ENCODE measurements at places on chromosomes 2 and 18.

DNA sequence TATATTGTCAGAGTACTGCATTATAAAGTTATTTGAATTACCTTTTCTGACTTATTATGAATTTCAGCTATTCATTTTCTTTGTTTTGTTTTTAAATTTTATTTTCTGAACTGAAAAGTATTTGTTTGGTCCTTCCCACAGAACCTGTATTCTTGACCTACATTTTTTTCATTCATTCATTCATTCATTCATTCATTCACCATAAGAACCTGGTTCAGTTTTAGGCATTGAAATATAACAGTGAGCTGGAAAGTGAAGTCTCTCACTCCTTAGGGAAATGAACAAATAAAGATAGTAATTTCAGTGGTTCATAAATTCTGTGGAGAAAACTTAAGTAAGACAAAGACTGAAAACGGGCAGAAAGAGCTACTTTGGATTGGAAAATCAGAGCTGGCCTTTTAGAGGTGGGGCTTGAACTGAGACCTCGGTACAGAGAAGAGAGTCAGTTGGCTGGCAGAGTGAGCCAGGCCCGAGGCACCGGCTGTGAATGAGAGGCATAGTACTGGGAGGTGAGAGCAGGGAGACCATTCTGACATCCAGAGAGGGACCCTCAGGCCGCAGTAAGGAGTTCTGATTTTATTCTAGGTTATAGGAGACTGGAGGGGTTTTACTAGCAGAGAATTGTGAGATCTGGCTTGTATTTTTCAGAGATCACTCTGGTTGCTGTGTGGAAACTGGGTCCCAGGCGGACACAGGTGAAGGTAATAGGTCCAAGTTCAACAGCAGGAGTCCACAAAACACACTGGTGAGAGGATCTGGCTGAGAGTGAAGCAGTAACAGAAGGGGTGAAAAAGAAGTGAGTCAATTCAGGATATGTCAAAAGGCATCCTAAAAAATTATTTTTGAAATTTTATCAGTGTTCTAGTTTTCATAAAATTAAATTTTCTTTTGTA lies 75.8 kb upstream of the FN1 start:
- DNase-seq = no peak

DNA sequence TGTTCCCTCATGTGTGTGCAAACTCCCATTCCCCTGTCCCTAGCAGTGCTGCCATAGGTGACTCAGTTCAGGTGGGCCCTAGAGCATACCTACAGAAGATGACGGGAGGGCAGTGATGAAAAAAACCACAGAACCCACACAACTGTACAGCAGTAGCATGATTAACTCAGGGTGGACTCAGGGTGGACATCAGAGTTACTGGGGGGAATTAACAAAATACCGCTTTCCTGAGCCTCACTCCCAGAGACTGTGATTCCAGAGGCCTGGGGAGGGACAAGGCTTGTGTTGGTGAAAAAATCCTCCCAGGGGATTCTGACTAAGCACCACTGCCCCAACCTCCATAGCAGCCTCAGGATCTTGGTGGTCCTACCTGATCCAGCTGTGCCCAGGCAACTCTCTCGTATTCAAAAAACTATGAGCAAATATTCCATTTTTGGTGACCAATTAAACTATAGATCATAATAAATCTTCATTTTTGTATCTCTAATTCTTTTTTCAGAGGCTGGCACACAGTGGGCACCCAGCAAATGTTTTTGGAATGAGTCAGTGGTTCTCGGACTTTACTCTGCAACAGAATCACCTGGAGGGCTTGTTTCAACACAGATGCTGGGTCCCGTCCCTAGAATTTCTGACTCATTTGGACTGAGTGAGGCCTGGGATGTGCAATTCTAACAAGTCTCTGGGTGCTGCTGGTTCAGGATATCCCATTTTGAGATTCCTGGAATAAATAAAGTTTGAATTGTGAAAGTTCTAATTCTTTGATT lies 84.1 kb upstream of the NABP1 start:
- DNase-seq = no peak

GRCh38 chr2:128635361-128635900 lies 316.8 kb upstream of the HS6ST1 start:
- no peak for DNase-seq

DNA sequence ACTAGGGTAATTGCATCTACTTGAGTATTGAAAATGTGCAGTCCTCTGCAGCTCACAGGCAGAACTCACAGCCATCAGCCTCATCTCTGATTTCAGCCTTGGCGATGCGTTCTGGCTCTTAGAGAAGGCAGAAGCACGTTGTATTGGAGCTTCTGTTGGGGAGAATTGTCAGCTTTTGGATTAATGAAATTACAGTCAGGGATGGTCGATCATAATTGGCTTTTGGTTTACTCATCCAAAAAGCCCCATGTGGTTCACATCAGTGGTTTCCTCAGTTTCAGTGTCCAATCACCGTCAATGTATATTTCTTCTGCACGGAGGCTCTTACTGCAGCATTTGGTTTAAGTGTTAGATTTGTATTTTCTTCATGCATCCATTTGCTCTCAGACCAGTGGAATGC lies 218.5 kb upstream of the SOX11 start:
- no peak for DNase-seq

- peak; percentile 16 for DNase-seq
These were observed 22.8 kb upstream of the DGKD start for GRCh38 chr2:233331536-233331935.

DNA sequence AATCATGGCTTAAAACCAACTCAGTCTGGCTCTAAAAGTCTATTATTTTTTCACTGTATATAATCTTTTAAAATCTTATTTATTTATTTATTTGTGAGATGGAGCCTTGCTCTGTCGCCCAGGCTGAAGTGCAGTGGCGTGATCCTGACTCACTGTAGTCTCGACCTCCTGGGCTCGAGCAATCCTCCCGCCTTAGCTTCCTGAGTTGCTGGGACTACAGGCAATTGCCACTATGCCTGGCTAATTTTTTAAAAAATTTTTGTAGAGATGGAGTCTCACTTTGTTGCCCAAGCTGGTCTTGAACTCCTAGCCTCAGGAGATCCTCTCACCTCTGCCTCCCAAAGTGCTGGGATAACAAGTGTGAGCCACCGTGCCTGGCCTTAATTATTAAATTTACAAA lies 14.5 kb downstream of the GORASP2 start:
- DNase-seq = no peak

DNA sequence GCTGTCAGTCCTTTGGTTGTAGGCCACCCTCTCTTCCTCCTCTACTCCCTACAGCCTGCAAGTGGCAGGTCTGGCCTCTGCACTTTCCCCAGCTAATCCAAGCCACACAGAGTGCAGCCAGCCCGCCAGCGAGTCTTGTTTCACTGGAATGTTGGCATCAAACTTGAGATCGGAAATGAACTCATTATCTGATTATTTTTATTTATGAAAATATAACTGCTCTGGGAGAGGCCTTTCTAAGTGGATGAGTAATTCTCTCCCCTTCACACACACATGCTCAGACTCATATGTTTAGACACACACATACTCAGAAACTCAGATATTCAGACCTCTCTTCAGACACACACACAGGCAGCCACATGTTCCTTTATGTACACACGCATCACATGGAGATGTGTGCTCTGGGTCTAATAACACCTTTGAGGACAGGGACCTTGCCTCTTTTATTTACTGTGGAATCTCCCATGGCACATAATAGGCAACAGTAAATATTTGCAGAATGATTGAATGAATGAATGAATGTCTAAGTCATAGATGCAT lies 151.3 kb downstream of the ZFP36L2 start:
- peak; percentile 80 for DNase-seq

GRCh38 chr2:127516041-127516762 lies 10.1 kb downstream of the IWS1 start:
- no peak for DNase-seq

DNA sequence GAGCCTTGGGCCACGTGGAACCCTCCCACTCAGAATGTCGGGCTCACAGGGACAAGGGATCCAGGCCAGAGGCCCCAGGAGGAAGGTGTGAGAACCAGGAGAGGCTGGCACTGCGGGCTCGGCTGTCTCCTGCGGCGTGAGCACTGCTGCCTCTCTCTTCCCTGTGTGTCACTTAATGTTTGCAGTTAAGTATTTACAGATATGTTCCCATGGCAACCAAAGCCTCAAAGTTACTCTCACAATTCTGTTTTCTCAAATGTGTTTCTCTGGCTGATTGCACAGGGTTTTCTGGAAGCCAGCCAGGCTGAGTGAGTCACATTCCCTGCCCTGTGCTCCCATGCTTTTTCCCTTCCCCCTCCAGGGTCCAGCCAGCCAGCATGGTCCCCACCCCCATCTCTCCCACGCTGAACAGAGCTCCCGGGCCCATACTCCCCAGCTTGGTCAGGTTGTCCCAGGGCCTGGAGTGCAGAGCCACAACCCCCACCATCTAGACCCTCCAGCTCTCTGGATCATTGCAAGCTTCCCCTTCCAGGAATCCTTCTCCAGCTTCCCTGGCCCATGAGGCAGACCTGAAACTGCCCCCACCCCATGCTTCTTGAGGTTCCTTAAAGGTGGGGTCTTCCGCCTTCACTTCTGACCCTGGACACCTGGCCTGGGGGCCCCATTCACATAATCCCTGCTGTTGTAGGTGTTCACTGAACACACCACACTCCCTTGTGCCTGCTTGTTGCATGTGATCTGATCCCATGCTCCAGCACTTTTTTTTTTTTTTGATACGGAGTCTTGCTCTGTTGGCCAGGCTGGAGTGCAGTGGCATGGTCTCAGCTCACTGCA lies 265.9 kb downstream of the CELF4 start:
- DNase-seq = peak; percentile 72

- DNase-seq = no peak
These were observed 304.0 kb downstream of the ZNF521 start for GRCh38 chr18:25047983-25048382.
